ENCODE measurements at places on chromosomes 7 and 10. TPM values are rescaled to one million over a fixed set of nuclear protein-coding genes. Genes with fewer than 3 reads are reported as not detected.

DNA sequence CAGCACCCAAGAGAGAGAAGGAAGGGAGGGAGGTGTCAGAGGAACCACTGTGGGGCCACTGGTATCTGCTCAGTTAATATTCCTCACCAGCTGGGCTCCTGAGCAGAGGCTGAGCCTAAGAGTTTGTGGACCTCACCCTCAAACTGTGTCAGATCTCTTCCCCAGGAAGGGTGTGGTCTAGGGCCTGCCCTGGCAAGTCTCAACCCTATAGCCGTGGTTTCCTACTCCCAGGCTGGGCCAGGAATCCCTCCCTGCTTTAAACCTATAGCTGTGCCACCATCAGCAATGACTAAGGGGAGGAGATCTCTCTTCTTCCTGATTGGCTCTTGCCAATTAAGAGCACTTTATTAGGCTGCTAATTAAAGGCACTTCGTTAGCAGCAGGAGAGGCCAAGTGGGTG, 29.9 kb downstream of the POLL start:
- no peak overlapping the region for H3K4me3 ChIP-seq
- no peaks in the 10 kb centered on the region for H3K4me1 ChIP-seq
- DNase-seq, result no peak
- H3K36me3 ChIP-seq, result no peaks in the 10 kb centered on the region
- H3K27me3 ChIP-seq, result no peaks in the 10 kb centered on the region
- no peak overlapping the region for H3K27ac ChIP-seq

- H3K4me1 ChIP-seq, result no peaks in the 10 kb centered on the region
- DNase-seq, result no peak
- H3K36me3 ChIP-seq, result no peaks in the 10 kb centered on the region
Measured at GRCh38 chr10:86225103-86225782, 141.4 kb downstream of the GRID1 start.

DNA sequence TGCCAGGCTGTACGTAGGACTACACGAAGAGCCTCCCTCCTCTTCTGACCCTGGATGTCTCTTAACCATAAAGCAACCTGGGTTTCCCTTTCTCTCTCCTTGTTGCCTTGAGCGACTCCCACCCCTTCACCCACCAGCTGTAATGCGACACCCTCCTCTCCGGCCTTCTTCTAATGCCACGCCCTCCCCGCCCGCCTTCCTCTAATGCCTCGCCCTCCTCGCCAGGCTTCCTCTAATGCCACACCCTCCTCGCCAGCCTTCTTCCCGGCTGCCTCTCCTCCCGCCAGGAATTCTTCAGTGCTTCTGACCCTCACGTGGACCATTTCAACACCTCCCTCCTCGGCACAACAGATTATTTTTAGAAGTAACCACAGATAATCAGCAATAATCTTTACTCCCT, 348.5 kb upstream of the SHH start:
- H3K27ac ChIP-seq, result no peak overlapping the region
- no peak for DNase-seq
- H3K36me3 ChIP-seq, result no peaks in the 10 kb centered on the region
- H3K4me1 ChIP-seq, result no peaks in the 10 kb centered on the region
- no peak overlapping the region for H3K4me3 ChIP-seq
- no peaks in the 10 kb centered on the region for H3K27me3 ChIP-seq

- no peak overlapping the region for H3K4me3 ChIP-seq
- no peak overlapping the region for H3K27ac ChIP-seq
- no peaks in the 10 kb centered on the region for H3K4me1 ChIP-seq
- no peaks in the 10 kb centered on the region for H3K36me3 ChIP-seq
Measured at GRCh38 chr10:12667052-12667451, 317.7 kb downstream of the CAMK1D start.

FLNC gene
- 96.1 TPM for total RNA-seq

PRKAG2 gene
- 66.2 TPM for total RNA-seq

CALU gene
- total RNA-seq, result 104 TPM

Measured in uterus (tissue), 4 donors.